ENCODE measurements at places on chromosomes 3 and 15.

GRCh38 chr3:37849146-37849923 is 12.3 kb upstream of the CTDSPL start:
- no peak for DNase-seq

DNA sequence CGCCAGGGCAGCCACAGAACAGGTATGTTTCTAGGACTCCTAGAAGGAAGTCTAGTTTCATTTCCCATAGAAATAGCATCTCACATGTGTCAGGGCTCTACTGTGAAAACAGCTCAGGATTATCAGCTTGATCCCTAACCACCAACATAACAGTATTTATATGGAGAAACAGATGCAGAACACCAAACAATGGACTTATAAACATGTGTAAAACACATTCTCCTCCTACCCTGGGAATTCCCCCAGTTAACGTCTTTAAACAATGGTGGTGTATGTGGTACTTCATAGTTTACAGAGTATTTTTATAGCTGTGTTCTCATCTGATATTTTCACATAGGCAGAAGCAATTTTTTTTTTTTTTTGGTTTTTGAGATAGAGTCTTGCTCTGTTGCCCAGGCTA is 9.7 kb downstream of the TNFSF10 start:
- DNase-seq = no peak

DNA sequence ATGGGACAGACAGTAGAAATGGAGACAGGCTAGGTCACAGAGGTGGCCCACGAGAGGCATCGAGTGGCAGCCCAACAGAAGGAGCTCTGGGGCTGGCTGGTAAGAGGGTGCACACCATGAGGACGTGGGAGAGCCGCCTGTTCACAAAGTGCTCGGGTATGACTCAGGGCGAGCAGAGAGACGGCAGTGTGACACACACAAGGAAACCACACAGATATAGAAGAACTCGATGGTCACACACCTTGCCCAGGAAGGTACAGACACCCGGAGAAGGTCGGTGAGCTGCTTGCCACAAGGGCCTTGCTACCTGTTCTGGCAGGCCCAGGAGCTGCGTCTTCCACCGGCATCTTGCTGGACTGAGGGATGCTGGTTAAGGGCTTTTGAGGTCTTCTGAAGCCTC is 50.2 kb downstream of the CA12 start:
- DNase-seq = no peak

DNA sequence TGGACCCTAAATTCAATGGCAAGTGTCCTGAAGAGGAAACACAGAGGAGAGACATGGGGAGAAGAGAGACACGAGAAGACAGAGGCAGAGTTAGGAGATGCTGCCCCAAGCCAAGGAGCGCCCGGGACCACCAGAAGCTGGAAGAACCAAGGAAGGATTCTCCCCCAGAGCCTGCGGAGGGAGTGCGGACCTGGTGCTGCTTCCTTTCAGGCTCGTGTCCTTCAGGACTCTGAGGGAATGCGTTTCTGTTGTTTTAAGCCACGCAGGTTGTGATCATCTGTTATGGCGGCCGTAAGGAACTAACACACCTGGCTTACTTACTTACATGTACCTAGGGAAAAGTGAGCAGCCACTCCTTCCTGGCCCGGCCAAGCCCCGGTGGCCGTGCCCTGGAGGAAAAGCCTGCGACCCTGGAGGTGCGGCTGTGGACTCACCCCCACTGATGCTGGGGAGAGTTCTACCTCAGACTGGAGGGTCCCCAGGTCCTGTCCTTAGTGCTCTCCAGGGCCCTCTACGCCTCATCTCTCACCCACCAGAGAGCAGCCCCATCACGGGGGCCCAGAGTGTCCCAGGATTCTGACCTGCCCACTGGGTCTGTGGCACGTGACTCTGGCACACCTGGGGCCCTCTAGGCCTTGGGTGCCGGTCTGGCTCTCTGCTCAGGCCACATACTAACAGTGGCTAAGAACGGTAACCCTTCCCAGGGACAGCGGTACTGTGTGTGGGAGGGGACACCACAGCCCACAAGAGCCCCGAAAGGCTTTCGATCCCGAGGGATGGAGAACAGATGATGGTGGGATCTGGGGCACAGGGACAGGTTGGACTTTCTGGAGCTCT is 61.8 kb downstream of the ITGA11 start:
- DNase-seq = no peak

DNA sequence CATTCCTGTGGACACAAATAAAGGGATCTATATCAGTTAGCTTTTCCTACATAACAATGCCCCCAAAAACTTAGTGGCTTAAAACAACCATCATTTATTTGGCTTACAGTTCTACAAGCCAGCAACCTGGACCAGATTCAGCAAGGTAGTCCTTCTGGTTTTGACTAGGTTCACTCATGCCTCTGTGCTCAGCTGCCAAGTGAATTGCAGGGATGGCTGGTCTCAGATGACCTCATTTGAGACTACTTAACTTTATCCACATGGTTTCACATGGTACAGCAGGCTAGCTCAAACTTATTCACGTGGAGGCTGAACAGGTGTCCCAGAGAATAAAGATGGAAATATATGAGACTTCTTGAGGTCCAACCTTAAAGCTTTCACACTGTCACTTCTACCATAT is 119.3 kb upstream of the BFSP2 start:
- DNase-seq = no peak

DNA sequence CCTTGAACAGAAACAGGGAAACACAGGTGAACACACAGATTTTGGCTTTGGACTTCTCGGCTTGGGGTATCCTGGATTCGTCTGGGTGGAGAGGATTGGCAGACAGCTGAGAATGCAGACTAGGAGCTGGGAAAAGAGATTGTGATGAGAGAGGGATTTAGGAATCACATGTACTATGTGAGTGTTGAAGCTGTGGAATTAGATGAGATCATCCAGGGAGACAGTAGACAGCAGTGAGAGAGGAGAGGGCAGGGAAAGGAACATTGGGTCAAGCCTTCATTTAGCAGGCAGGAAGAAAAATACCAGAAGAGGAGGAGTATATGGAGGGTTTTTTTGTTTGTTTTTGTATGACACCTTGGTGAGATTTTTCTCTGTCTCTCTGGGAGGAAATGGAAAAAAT is 262.1 kb upstream of the TBL1XR1 start:
- no peak for DNase-seq

DNA sequence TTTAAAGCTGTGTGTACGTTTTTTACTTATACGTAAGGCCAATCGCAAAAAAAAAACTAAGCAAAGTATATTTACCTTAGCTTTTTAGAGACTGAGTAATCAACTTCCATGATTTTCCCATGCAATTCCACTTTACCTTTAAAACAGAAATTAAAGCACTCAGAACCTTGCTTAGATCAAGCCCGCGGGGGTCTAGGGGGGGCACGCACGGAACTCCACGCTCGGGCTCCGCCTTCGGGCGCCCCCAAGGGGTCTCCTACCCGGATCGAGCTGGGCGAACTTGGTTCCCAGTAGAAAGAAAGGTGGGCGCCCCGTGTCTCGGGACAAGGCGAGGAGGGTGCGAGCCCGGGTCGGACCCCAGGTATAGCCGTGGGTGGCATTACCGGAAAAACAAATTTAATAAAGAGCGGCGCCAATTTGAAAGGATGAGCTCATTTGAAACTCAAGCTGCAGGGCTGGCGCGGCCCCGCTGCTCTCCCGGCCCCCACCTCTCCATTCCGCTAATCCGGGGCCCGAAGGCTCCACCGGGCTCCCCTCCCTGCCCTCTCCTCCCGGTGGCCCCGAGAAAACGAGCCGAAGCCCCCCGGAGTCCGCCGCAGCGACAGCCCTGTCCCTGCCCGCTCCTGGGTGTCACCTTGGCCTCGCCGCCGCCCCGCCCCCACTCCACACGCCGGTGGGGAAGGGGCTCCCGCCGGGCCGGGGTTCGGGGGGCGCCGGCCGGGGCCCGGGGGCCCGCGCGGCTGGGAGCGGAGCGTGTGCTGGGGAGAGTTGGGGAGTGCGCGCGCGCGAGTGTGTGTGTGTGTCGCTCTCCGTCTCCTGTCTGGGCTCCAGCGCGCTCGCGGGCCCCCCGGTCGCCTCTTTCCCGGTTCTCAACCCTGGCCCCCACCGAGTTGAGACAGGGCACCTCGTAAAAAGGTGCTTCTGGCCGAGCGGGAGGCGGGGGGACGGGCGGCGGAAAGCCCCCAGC is 1.5 kb downstream of the IGF2BP2 start:
- DNase-seq = no peak

DNA sequence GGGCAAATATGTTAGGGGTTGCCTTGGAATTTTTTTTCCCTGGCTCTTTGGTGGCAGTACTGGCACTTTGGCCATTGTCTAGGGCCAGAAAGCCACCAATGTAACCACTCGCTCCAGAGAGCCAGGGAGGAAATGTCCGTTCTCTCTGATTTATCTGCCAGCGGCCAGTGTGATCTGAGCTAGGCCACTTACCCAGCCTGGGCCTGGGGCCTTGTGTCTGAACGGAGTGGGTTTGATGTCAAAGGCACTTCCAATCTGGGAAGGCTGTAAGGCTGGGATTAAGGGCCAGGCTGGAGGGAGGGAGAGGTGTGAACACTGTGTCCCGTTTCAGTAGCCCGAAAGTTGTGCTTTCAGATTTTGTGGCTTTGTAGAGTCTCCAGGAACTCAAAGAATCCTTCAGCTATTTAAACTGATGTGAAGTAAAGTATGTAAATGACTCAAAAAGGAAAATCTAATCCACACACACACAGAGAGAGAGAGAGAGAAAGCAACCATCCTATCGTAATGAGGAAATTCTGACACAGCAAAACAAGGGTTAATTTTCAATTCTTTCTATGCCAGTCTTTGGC is 271.0 kb downstream of the PDZRN3 start:
- DNase-seq = no peak

GRCh38 chr3:100057716-100058575 is 56.4 kb downstream of the FILIP1L start:
- no peak for DNase-seq

GRCh38 chr15:76812381-76812780 is 92.8 kb downstream of the SCAPER start:
- DNase-seq = no peak

- DNase-seq = no peak
Observed at GRCh38 chr15:28919201-28919635, 33.4 kb downstream of the APBA2 start.

Data from activated T-helper 1 cell treated with anti-CD3 and anti-CD28 coated beads, Interleukin-2, amount 50 U/mL, for 16 hours (primary cell).